ENCODE measurements at places on chromosomes 5 and 9.

DNA sequence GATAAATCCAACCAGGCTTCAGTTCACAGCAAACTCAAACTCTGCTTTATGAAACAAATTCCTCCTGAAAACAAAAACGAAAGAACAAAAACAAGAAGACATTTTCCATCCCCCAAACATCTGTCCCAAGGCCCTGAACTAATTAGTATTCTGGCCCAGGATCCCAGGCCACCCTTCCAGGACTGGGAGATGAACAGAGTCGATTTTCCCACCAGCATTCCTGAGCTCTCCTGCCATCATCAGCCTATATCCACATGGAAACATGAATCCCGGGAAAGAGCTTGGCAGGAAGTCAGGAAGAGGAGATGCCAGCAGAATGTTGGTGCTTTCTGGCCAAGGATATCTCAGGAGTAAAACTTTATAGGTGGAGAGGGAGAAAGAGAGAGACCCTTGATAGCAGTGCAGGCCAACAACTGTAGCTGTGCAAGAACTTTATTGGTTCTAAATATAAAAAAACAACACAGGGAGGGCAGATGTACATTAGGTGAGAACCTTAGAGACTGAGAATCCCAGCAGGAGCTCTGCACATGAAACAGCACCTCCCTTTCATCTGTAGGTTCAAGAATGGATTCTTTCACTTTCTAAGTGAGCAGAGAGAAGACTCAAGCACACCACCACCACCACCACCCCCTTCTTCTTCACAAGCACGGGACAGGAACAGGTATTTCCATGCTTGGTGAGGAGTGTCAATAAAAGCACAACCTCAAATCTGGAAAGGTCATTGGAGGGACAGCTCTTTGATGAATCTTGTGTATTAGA, 190.7 kb upstream of the TAS2R1 start:
- no peak for DNase-seq

DNA sequence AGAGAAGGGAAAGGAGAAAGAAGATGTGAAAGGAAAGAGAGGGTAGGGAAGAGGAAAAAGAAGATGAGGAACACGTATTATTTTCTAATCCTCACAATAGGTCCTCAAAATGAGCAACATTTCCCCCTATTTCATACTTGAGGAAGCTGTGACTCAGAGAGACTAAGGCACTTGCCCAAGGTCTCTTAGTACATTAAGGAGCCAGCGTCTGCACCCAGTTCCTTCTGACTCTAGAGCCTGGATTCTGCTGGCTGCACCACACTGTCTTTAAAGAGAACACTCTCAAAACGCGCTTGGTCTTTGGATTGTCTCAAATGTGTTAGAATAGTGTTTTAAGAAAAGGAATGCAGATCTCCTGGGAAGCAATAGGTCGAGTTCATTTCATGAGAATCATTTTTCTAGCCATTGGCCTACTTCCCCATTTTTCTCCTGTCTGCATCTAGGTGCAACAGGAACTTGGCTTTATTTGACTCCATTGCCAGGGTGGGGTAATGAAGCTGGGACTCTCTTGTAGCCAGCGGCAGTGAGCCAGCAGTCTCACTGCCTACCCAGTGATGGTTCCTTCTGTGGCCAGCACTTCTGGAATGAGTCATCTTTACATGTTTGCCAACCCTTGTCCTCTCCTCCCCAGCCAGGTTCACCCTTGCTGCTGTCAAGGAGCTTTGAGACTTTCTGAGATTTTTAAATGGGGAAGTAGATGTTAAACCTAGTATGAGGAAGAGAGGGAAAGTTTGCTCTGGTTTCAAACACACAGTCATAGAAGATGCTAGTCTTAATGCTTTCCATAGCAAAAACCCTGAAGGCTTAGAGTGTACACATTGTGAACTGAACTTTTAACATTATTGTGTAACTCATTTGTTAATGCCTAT, 82.7 kb downstream of the DOCK8 start:
- no peak for DNase-seq

- DNase-seq = no peak
Measured at GRCh38 chr9:96391021-96391765, 7.7 kb upstream of the SLC35D2 start.

- no peak for DNase-seq
Measured at GRCh38 chr5:95972196-95972595, 10.5 kb upstream of the ELL2 start.

- DNase-seq = peak; percentile 34
Measured at GRCh38 chr5:113378081-113378480, 56.7 kb downstream of the TSSK1B start.
